ENCODE measurements at places on chromosomes 12 and 14.
A peak's percentile ranks its signal among the peaks of the same experiment; 100 is the strongest.

DNA sequence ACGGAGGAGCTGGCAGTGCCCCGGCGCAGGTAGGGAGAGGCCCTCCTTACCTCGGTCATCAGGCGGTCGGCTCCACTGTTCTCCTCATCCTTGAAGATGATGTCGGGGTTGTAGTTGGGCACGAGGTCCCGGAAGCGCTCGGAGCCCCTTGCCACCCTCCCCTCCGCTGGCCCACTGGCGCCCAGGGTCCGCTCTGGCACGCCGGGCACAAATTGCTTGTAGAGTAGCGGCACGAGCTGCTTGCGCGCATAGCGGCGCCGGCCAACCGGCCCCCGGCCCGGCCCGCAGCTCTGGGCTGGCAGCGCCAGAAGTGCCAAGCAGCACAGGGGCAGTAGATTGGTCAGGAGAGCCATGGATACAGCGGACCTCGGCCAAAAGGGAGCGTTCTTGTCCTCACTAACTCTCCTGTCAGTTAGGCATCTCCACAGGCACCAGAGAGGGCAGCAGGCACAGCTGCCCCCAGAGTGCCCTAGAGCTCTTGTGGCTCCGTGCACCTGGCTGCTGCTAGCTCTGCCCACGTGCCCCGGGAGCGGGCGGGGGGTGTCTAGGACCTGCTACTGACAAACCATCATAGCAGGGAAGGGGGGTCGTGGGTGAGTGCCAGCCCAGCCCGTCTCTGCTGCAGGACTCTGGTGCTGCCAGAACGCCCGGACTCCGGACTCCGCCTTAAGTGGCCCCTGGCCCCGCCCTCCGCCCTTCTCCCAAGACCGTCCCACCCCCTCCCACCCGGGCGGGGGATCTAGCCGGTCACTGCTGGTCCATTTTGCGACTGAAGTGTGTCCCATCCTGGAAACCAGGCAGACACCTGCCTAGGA is at the start of gene DHH:
Gene DHH (minus strand): TSS at position 642 of the 815 bp plus-strand sequence. CDS start 289 bp downstream, at position 353.
- DNase-seq, result no peak

GRCh38 chr14:70670992-70671651 is 29.4 kb downstream of the TTC9 start:
- DNase-seq, result no peak

DNA sequence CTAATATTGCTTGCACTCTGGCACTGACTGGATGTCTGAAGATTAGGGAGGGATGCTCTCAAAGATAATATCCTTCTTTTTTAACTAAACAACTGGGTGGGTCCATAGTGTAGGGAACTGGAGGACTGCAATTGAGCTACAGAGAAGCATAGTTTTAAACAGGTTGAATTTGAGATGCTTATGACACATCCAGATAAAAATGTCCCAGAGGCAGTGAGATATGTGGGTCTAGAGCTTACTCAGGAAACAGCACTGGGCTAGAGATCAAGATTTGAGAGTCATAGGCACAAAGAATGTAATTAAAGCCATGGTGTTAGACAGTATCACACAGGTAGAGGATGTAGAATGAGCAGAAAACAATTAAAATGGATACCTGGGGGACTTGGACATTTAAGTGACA is 198.4 kb downstream of the NELL2 start:
- DNase-seq, result no peak

- DNase-seq, result no peak
Measured at GRCh38 chr14:101133068-101133467, 229.5 kb upstream of the RTL1 start.

- DNase-seq, result no peak
Measured at GRCh38 chr12:123805173-123805572, 43.1 kb downstream of the DNAH10 start.

GRCh38 chr12:76020731-76021672 is 10.6 kb downstream of the PHLDA1 start:
- DNase-seq, result peak; percentile 61

DNA sequence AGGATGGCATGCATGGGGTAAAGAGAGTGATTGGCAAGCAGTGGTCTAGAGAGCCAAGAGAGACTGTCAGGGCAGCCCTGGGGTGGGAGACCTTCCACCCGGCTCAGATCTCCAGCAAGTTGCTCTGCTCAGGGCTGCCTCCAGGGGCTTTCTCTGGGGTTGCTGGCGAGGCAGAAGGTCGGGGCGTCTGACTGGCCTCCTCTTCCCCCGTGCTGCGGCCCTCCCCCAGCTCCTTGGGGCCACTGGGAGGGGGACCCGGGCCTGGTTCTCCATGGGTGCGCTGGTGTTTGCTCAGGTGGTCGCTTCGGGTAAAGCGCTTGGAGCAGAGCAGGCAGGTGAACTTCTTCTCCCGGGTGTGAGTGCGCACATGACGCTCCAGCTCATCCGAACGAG is 6.6 kb upstream of the AAAS start:
- no peak for DNase-seq

DNA sequence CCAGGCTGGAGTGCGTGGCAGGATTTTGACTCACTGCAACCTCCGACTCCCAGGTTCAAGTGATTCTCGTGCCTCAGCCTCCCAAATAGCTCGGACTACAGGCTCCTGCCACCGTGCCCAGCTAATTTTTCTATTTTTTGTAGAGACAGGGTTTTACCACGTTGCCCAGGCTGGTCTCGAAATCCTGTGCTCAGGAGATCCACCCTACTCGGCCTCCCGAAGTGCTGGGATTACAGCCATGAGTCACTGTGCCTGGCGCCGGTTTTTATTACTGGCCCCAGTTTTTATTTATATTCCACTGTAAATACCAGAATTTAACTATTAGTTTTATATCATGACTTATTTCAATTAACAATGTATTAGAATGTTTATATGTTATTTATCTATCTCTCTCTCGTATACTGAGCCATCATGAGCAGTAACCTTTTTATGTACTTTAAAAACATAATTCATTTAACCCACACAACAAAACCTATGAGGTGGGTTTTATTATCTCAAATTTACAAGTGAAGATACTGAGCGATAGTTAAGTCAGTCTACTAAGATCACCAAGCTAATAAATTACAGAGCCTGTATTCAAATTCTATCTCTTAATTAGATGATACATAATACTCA is 47.8 kb downstream of the HECTD1 start:
- no peak for DNase-seq

DNA sequence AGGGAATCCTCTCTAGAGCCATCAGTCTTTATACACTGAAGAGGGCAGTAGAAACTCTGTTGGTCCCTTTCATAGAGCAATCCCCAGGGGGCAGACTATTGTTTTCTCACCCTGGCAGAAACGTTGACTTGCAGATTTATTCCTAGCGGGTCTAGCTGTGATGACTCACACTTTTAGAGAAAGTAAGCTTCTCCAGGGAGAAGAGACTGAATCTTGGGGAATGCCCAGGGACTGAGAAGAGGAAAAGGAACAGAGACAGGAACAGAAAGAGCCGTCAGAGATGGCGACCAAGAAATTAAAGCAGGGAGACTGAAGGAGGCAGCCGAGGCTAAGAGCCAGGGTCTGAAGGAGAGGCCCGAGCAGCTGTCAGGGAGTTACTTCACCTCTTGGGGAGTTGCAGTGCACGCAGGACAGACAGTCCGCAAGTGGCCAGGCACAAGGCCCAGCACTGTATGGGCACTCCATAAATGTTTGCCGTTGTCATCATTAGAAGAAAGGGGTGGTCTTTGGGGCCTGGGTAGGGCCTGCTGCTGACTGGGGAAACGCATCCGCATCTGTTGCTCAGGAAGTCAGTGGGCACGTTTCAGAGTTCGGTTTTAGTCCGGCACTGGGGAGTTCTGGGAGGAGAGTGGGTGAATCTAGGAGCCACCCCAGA is 13.0 kb downstream of the PLEKHG6 start:
- DNase-seq, result peak; percentile 26

DNA sequence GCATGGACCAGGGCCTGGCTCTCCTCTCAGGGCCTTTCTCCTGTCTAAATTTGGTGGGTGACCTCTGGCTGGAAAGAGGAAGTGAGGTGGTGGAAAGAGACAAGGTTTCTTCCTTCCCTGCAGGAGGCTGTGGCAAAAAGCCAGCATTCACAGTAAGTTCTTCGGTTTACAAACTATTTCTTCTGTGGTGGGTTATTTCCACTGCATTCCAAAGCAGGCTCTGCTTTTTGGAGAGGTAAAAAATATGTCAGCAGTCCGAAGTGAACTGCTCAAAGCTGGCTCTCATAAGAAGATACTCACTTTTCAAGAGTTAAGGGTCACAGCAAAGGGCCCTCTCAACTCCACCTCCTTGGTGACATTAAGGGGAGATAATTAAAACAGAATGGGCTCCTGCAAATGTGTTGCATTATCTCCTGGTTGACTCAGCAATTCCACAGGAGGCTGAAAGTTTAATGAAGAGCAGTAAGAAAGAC is 48.9 kb upstream of the POC1B start:
- DNase-seq, result no peak

DNA sequence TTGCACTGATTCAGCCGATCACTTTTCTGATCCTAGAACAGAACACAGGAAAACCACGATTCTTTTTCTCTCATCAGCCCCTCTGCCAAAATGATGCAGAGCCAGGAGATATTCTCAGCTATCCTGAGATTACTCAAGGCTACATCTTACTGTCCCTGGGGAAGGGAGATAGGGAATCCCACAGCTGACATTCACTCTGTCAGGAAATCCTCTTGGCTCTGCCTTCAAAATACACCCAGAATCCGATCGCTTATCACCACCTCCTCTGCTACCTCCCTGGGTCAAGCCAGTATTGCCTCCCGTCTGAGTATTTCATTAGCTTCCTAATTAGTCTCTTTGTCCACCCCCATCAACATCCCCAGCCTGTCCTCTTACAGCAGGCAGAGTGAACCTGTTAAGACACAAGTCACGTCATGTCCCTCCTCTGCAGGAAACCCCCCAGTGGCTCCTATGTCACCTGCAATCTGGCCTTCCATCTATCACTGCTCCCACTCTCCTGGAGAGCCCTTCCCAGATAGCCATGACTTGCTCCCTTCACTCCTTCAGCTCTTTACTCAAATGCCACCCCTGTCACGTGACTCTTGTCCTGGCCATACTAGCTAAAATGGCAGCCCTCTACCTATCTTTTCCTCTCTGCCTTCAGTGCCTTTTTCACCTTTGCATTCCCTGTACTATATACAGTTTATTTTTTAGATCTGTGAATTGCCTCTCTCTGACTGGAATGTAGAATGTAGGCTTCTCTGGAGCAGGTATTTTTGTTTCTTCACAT is 70.3 kb downstream of the GALNT4 start:
- DNase-seq, result no peak

DNA sequence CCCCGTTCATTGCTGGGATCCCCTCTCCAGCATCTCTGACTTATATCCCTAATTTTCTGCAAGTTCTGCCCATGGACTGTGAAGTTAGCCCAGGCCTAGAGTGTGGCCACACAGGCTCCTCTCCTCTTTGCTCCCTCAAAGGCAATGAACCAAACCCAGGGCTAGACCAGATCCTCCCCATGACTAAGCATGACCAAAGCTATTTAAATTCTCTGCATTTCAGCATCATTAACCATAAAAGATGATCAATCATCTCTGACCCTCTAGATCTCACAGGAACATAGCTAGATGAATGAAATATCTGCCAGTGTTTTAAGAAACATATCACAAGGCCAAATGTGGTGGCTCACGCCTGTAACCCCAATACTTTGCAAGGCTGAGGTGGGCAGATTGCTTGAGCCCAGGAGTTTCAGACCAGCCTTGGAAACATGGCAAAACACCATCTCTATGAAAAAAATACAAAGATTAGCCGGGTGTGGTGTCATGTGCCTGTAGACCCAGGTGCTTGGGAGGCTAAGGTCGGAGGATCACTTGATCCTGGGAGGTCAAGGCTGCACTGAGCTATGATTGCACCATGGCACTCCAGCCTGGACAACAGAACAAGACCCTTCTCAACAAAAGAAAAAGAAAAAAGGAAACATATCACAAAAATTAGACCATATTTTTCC is 2.2 kb upstream of the KRT3 start:
- no peak for DNase-seq

GRCh38 chr12:93381161-93381975 is 3.6 kb downstream of the NUDT4 start:
- DNase-seq, result no peak

DNA sequence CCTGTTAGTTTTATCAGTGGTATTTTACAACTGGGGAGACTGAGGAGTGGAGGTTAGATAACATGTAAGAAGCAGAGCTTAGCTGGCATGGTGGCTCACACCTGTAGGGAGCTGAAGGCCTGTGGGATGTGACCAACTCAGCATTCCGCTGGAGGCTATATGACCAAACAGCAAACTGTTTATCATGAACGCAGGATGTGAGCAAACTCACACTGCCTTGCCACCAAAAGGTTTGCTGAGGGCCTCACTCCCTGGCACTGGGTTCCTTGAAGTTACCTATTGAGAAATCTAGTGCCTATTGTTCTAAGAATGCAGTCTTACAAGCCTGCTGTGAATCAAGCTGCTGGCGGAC is 23.4 kb downstream of the JKAMP start:
- DNase-seq, result no peak

DNA sequence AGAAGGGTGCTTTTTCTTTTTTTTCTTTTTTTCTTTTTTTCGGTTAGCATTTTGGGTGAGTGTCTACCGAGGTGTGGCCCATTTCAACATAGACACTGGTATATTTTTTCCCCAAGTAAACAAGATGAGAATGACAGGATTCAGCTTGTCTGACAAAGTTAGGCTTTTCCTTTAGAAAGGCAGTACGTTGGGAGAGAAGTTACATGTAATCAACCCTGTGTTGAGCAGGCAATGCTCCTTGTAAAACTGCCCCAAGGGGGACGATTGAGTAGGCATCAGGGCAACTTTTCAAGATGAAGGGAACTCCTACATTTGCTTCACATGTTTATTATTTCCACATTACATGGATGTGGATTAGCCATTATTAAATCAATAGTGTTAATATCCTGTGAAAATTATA is 1.7 kb downstream of the EMP1 start:
- no peak for DNase-seq
